Coronary artery (tissue), 2 donors: ENCODE measurements at places on chromosomes 16 and 17.
A peak's percentile ranks its signal among the peaks of the same experiment; 100 is the strongest.

DNA sequence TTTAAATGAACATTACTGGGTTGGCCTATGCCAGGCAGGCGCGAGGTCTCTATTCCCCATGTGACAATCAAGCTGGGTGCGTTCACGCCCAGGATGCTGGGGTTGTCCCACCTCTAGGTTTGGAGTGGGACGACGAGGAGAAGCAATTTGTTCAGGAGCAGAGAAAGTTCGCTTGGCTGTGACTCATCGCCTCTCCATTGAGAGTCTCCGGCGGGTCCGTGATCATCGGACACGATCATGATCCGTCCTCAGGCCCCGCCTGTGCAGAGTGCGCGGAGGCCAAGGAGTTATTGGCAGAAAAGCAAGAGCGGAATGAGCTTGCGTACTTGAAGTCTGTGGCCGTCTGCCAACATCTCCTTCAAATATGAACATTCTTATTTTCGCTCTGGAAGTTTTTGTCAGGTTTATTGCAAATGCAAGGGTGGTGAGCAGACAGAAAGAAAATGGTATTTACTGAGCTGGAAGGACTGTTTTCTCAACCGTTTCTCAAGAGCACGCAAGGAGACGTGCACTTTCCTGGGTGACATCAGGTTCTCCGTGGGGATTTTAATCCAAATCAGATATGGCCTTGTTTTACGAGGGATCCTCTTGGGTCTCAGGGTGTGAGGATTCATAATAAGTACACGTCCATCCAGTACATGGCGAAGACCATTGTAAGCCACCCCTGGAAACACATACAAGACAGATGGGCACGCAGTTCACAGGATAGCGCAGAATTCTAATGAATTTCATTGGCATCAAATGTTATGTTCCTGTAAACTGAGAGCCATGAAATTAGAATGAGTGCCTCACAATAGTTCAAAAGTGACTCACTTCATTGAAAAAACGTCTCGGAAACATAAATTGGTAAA is 70.1 kb upstream of the CREBBP start:
- DNase-seq: peak; percentile 96

DNA sequence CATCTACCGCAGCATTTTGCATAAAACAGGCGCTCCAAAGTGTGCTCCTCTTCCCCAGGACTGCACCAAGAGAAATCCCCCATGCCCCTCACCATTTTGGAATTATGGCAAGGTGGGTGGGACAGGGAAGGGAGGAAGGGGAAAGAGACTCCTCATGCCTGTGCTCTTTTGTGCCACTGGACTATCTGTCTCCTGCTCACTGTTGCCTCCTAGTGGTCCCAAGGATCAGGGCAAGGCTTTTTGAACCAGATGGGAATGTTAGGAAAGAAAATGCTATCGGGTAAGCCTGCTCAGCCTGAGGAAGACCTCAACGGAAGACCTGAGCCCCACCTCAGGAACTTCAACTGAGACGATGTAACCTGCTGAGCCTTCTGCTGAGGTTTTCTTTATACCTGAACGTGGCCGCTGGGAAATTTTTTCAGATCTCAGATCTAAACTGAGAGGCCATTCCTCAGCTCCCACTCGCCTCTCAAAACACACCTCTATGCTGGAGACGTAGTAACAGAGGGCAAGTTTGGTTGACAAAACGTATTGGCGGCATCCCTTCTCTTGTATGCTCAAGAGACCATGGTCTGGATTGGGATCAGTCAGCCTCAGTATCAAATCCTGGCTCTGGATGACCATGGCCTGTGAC is 58.3 kb downstream of the SPACA3 start:
- no peak for DNase-seq

DNA sequence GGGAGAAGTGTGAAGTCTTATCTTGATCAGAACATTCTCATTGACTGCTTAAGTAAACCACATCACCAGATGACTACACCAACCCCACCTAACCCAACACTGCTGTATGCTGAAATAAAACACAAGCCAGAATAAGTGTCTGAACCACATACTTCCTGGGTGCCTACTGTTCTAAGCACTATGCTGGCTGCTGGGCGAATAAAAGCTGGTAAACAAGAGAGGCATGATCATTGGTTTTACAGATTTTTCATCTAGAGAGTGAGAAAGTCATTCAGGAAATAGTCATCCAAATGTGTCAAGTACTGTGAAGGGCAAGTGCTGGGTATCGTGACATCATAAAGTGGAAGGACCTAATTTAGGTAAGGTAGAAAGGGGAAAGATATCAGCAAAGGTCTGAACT is 199.0 kb upstream of the SOX9 start:
- DNase-seq: no peak

DNA sequence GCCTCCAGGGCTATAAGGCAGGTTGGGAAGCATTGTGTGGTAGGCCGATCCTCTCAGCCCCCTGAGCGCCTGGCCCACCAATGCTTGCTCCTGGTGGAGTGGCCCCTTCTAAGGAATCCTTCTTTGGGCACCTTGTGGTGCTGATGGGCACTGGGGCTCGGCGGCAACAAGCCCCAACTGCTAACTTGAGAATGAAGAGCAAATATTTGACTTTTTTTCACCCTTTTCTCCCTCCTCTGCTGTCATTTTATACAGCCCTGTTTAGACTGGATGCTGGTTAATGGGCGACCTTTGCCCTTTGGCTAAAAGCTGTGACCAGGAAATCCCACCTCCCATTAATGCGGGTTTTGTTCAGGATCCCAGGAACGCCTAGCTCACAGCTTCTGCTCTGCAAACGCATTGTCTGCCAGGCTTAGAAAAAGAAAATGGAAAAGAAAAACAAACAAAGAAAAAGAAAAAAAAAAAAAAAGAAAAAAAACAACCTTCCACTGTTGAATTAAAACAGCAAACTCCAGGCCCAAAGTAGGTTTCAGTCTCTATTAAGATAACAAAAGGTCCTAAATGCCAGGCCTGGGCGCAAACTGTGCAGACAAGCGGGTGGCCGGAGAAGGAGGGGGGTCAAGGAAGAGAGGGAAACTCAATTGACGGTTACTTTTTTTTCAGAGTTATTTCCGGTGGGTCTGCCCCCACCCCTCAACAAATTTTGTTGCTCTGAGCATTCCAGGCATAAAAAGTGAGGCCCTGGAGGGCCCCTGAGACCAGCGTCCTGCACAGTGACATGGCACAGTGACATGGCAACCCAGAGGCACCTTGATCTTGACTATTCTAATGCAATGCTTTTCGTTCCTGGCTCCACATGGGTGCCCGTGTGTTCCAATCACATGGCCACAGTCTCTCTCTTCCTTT is 301.4 kb downstream of the MAF start:
- DNase-seq: no peak

GRCh38 chr16:70704586-70704985 is 18.7 kb upstream of the MTSS2 start:
- DNase-seq: no peak

DNA sequence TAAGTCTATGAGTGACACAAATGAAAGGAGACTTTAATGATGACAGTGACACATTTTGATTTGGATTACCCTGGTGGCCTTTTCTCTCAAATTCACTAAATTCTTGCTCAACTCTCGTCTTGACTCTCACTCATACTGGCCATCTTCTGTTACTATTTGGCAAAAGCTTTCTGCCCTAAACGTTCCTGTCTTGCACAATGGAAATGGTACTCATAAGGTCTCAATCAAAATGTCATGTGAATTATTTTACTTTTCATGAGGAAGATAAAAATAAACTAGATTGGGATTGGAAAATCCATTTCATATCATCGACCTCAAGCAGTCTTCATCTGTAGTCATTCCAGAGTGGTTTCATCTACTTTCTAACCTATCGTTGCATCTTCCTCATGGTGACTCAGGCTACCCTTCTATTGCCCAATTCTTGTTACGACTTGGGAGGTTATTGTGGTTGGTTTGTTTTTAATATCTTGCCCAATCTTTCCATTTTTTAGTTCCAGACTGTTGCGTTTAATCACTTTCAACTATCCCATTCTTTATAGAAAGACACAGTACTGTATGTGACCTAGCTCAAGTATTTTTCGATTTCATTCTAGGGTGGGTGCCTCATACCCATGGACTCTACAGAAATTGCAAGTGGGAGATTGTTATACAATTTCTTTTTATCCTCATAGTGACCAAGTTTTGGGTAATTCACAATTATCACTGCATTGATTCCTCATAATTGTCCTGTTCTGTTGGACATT is 317.2 kb upstream of the KCNJ16 start:
- no peak for DNase-seq

DNA sequence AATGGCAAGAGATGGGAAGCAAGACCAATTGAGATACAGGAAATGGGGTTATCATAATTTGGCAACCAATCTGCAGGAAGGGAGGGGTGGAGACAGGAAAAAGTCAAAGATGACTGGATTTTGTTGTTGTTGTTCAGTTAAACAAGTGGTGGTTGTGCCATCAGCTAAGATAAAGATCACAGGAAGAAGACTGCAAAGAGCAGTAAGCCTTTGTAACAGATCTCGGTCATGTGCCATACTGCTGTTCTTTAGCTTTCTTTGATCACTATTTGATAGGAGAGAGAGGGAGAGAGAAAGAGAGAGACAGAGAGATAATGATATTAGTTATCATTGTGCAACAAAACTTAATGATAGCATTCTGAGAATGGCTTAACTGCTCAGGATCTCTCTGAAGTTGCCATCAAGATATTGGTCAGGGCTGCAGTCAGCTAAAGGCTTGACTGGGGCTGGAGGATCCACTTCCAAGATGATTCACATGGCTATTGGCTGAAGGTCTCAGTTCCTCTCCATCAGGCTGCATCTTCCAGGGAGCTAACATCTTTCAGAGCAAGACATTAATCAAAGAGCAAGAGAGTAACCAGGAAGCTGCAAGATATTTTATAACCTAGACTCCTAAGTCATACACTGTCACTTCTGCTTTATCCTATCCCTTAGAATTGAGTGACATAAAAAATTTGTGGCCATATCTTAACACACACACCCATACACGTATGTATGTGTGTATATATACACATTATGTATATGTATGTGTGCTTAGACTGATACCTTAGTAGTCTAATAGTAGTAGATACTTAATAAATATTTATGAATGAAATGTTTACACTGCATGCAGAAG is 405.0 kb downstream of the SHISA9 start:
- DNase-seq: no peak

- no peak for DNase-seq
Observed at GRCh38 chr17:35051579-35052240, 11.8 kb downstream of the RFFL start.

- DNase-seq: no peak
Observed at GRCh38 chr16:28846933-28847273, 755 bp upstream of the TUFM start.

- DNase-seq: no peak
Observed at GRCh38 chr16:56401482-56401881, 23.9 kb downstream of the AMFR start.

DNA sequence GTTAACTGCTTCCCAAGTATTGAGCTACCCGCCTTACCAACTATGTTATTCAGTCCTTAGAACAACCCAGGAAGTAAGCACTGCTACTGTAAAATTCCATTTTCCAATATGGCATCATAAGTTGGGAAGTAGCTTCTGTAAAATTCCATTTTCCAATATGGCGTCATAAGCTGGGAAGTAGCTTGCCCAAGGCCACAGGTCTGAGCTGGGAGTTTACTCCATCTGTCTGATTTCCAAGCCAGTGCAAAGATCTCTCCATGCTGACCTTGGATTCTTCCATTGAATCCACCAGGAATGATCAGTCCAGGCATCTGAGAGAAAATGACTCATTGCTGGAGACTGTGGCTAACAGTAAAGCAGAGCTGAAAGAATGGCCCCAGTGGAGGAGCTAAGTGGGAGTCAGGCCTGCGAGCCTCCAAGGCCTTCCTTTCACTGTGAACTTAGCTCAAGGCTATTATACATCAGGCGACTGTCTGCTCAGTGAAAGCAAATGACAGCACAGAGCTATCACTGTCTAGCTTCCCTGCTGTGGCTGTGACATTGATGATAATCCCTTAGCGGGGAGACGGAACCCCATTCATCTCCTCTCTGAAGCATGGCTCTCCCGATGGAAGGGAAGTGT is 430.4 kb downstream of the HAPSTR1 start:
- no peak for DNase-seq

DNA sequence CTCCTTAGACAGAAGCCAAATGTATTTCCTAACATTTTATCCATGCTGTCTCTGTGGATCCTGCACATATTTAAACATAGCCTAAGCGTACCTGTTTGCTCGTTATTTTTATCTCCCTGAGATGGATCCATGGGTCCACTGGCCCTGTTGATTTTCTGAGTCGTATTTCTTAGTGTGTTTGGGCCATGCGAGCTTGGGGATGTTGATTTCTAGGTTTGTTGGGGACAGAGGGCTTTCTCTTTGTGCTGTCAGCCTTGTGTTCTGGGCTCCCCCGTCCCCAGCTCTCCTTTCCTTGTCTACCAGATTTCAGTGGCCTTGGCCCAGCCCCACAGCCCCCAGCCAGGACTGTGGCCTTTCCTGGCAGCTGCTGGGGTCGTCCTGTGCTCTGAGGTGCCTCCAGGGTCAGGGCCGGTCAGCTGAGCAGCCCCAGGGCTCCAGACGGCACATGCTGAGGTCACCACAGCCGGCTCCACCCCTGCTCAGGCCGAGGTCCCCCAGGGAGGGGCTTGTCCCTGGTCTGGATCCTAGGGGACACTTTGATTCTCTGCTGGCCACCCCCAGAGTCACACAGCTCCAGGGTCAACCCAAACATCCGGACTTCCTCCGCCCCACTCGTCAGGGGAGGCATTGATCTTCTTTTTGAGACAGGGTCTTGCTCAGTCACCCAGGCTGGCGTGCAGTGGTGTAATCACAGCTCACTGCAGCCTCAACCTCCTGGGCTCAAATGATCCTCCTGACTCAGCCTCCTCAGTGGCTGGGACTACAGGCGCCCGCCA is 4.4 kb downstream of the SSTR5 start:
- DNase-seq: no peak

DNA sequence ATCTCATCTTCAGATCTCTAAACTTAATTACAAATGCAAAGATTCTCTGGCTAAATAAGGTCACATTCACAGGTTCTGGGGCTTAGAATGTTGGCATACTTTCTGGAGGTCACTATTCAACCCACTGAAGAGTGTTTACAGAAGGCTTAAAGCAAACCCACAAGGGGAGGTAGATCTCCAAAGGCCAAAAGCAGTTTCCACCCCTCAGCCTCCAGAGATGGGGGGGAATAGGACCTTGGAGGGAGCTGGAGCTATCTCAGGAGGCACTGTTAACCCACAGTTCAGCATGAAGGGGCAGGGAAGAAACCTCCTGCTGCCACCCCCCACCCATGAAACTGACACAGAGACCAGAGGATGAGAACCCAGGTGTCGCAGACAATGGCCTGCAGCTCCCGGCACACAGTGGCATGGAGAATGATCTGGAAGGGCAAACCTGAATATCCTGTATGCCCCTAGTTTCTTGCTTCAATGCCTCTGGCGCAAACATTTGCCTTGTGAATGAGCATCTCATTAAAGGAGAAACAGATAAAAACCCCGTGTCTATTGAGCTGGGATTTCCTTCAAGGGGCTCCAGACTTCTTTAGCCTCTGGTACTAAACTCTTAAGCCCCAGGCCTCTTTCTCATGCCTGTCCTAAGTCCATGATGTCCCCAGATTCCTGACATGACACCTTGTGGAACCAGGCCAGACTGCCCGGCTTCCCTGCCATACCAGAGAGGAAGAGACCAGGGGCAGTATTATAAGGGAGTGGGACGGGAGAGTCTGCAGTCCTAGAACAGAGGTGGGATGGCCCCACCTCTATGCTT is 103.1 kb upstream of the CDH5 start:
- peak; percentile 65 for DNase-seq

- DNase-seq: no peak
Observed at GRCh38 chr17:58702045-58702476, 9.7 kb downstream of the RAD51C start.

GRCh38 chr17:47276868-47277267 is 23.2 kb downstream of the ITGB3 start:
- peak; percentile 88 for DNase-seq

- no peak for DNase-seq
Observed at GRCh38 chr16:79361132-79361751, 239.3 kb downstream of the MAF start.

- DNase-seq: no peak
Observed at GRCh38 chr16:89827383-89828198, 684 bp upstream of the SPIRE2 start.
